ENCODE measurements at places on chromosomes 2 and 18. TPM values are rescaled to one million over a fixed set of nuclear protein-coding genes. Genes with fewer than 3 reads are reported as not detected.

- DNase-seq = no peak
Observed at GRCh38 chr18:23956483-23956882, 58.1 kb upstream of the TTC39C start.

- peak; percentile 39 for DNase-seq
Observed at GRCh38 chr2:217710211-217710765, 292.5 kb downstream of the TNS1 start.

The CNOT11 gene
- total RNA-seq = 28.7 TPM

GRCh38 chr18:62280786-62281185 lies 44.3 kb upstream of the TNFRSF11A start:
- DNase-seq = no peak

DNA sequence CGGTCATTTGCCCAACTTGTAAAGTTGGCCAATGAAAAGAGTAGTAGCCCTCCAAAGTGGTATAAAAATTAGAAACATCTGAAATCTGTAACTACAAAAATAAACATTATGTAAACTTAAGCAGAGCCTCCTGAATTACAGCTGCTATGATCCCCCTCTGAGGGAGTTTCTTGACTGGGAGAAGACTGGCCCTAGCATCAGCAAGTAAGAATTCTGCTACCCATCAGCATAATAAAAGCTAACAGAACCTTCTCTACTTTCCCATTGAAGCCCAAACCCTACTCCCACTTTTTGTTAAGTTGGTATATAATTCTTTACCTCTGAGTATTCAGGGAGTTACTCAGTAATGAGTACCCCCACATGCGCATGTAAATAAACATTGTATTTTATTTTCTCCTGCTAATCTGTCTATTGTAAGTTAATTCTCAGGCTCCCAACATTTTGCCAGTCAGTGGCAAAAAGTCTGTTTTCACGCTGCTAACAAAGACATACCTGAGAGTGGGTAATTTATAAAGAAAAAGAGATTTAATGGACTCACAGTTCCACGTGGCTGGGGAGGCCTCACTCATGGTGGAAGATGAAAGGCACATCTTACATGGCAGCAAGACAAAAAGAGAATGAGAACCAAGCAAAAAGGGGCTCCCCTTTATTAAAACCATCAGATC lies 71.3 kb downstream of the MYL12B start:
- DNase-seq = no peak

DNA sequence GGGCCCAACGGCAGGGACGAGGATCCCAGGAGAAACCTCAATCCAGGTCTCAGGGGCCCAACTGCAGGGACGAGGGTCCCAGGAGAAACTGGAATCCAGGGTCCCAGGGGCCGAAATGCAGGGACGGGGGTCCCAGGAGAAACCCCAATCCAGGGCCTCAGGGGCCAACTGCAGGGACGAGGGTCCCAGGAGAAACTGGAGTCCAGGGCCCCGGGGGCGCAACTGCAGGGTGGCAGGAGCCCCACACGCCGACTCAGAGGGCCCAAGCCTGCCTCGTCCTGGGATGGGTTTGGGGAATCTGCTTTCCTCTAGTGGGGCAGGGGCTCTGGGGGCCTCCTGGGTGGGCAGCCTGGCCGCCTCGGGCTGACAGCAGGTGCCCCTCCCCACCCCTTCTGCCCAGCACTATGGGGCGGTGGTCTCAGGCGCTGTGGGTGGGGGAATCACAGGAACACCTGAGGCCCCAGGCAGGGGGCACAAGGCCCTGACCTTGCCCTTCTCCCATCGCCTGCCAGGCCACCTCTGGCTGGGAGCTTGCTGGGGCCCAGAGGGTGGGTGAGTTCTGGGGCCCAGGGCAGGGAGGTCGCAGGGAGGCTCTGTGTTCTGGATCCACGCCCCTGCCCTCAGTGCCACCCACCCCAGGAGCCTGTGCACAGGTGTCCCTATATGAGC lies 7.1 kb downstream of the RTP5 start:
- no peak for DNase-seq

The SERPINB3 gene
- total RNA-seq = not detected

- no peak for DNase-seq
Observed at GRCh38 chr18:75230163-75231052, 19.8 kb downstream of the TSHZ1 start.

- DNase-seq = no peak
Observed at GRCh38 chr18:45617284-45617683, 2.0 kb downstream of the SLC14A2 start.

DNA sequence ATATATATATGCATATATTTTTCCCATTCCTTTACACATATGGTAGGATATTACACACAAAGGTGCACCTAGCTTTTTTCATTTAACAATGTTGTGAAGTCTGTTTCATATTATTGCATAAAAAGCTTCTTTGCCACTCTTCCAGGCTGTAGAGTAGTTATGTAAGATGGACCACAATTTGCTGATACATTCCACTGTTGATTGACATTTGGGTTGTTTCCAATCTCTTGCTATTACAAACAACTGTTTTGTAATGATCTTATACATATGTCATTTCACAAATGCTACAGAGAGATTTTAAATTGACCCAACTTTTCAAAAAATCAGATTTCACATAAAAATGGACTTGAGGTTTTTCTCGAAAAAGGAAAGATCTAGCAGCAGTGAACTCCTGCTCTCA lies 301.4 kb downstream of the CDCA7 start:
- no peak for DNase-seq

DNA sequence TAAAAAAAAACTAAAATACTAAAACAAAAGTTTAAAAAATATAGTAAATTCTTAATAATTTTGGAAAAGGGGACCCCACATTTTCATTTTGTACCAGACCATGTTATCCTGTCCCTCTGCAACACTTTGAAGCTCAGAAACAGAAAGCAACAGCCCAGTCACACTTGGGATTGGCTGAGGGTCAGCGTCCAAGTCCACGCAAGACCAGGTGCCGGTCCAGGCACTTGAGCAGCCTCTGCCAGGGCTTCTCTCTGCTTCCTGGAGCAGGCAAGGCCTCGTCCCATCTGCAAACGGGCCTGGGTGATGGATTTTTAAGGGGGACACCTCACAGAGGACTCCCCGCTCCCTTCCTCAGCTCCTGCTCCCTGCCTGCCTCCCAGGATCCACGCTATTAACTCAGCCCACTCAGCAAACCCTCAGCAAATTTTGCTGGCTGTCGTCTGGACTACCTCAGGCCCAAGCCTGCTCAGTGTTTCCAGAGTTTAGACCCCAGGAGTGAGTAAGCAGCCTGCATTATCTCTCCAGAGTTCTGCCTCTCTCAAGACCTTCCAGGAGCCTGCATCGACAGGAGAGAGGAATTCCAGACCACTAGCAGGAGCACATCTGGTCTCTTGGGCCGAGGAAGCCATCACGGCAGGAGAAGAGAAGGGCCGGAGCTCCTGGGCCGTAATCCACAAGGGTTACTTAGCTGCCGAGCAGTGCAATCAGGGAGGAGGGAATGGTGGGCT lies 88.7 kb upstream of the STPG4 start:
- no peak for DNase-seq

DNA sequence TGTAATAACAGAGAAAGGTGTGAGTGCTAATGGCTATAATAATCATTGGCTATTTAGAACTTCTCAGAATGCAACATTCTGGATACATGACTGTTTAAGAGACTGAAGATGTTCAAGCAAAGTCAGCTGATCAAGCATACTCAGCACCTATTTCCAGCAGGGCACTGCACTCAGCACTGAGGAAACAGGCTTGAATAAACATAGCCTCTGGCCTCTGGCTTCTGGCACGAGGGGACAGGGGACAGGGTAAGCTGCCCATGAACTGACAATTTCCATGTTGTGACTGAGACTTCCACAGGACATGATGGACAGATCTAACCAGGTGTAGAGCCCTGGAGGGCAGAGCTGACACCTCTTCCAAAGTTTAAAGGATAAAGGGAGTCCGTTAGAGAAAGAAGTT lies 1.3 kb downstream of the MARCO start:
- DNase-seq = no peak

DNA sequence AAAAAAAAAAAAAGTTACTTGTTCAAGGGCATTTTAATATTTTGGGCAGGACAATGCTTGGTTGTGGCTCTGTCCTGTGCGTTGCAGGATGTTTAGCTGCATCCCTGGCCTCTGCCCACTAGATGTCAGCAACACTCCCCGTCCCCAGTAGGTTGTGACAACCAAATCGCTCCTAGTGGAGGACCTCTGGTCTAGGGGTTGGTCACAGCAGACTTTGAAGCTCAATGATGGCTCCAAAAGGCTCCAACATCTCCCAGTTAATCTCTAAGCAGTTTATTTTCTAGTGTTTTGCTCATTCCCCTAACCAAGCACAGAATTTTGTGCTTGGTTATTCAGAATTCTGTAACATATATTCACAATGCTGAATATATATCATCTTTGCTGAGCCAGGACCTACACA lies 67.0 kb downstream of the CHRNA1 start:
- DNase-seq = no peak

DNA sequence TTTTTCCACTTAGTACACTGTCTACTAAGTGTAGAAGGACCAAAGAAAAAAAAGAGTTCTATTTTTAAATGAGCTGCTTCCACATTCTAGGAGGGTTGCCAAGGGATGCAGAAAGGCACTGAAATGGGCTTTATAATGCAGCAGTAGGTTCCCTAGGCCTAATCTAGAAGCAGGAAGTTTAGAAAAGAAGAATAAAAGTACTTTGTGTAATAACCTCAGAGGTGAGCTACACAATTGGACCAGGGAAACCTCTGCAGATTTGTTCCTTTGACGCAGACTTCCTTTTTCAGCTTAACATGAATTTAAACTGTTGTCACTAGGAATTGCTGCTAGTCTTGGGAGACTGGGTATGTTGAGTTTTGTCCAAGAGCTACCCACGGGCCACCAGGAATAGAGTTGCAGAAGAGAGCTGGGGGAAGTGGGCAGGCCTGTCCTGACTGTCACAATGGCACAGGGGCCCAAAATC lies 34.6 kb upstream of the RAB1A start:
- no peak for DNase-seq

The CNGA3 gene
- 1.1 TPM for total RNA-seq

- DNase-seq = no peak
Observed at GRCh38 chr2:237405006-237405559, 8.9 kb downstream of the COL6A3 start.

All from mesenteric fat pad (tissue), 1 donor.